SJCRH30 (cell line): ENCODE measurements at places on chromosomes 6 and 20.
A peak's percentile ranks its signal among the peaks of the same experiment; 100 is the strongest.

GRCh38 chr6:2733736-2734480 is 16.8 kb downstream of the MYLK4 start:
- no peaks in the 10 kb centered on the region for H3K36me3 ChIP-seq
- no peaks in the 10 kb centered on the region for H3K27me3 ChIP-seq
- DNase-seq: no peak
- no peak overlapping the region for H3K4me3 ChIP-seq

DNA sequence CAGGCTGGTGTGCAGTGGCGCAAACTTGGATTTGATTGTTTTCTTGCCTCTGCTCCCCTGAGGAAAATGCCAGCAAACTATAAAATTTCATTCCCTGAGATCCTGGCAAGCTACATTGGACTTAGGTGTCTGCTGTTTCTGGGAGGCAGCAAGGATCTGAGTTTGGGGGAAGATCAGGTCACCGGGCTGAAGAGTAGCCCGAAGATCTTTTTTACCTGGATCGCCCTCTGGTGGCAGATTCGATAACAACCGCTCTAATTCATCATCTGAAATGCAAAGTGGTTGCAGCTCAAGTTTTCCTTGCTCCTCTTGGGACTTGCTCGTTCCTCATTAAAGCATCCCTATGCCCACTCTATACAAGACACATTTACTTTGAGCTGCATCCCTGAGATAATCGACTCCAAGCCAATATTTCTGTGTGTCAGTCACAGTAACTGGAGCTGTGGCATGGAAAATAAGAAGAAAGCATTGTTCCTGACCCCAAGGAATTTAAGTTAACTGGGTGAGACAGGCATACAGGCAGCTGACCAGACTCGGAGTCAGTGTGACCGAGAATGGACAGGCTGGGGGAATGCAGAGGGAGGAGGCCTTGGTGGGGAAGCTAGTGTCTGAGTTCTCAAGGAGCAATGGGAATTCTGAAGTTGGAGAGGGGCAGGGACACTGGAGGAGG is 131.8 kb upstream of the PROKR2 start:
- H3K4me1 ChIP-seq: no peaks in the 10 kb centered on the region
- H3K36me3 ChIP-seq: no peaks in the 10 kb centered on the region
- H3K27me3 ChIP-seq: no peaks in the 10 kb centered on the region; the same call in 1 of the 2 replicates
- no peak overlapping the region for H3K4me3 ChIP-seq
- no peak overlapping the region for H3K27ac ChIP-seq

GRCh38 chr6:16985513-16986284 is 116.2 kb upstream of the STMND1 start:
- H3K27me3 ChIP-seq: no peaks in the 10 kb centered on the region
- H3K27ac ChIP-seq: peak overlapping the region; percentile 31; the same call in 1 of the 2 replicates
- H3K4me3 ChIP-seq: peak overlapping the region; percentile 2; the same call in 1 of the 2 replicates
- DNase-seq: peak; percentile 56
- no peaks in the 10 kb centered on the region for H3K36me3 ChIP-seq

DNA sequence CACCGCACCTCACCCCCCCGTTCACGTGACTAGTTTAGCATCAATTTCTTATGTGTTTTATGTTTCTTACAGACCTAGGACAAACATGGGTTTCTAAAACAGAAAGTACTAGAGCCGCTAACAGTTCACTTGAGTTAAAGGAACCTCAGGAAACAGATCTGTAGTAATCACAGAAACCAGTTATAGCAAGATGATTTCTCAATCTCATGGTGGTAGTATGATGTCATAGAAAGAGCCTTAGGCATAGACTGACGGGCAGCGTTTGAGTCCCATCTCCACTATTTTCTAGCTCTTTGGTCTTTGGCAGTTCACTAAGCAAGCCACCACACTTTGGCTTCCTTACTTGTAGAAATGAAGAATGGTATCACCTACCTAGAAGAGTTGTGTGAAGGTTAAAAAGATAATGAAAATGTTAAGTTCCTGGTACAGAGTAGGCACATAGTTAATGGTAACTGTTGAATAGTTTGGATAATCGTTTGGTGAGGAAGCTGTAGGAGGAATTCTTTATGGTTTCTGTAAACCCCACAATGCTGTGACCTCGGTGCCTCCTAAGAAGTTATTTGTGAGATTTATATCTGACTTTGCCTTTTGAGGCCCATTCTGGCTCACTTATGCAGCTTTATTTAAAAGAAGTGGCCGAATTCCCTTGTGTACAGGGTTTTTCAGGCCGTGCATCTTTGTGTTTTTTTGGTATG is 21.3 kb downstream of the CTNNBL1 start:
- no peak overlapping the region for H3K27ac ChIP-seq
- H3K27me3 ChIP-seq: no peaks in the 10 kb centered on the region
- DNase-seq: no peak
- no peaks in the 10 kb centered on the region for H3K4me1 ChIP-seq
- H3K36me3 ChIP-seq: no peaks in the 10 kb centered on the region; the same call in 1 of the 2 replicates
- no peak overlapping the region for H3K4me3 ChIP-seq
